RWPE2 (cell line): ENCODE measurements at places on chromosomes 11 and 22.

DNA sequence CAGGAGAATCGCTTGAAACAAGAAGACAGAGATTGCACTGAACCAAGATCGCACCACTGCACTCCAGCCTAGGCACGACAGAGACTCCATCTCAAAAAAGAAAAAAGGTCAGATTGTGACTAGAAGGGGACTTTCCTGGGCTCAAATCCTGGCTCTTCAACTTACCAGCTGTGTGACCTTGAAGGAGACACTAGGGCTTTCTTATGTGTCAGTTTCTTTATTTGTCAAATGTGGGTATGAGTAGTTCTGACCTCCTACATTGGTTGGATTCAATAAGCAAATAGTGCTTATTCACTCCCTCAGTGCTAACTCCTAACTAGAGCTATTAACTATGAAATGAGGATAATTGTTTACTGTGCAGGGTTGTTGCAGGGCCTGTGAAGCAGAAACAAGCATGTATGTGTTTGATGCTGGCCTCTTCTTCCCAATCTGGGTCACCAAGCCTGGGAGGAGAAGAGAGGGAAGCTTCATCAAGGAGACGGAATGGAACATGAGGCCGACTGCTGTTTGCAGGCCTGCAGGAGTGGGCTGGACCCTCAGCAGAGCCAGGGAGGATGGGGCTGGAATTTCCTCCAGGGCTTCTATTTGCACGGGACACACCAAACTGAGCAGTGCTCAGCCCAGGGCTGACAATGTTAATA, 22.5 kb downstream of the RHOD start:
- no peaks in the 10 kb centered on the region for H3K27me3 ChIP-seq
- H3K27ac ChIP-seq, result peak overlapping the region; percentile 95
- no peak overlapping the region for H3K4me3 ChIP-seq
- peaks cover 29% of the 10 kb centered on the region for H3K4me1 ChIP-seq
- DNase-seq, result no peak

- no peaks in the 10 kb centered on the region for H3K4me1 ChIP-seq
- no peak overlapping the region for H3K27ac ChIP-seq
- no peak overlapping the region for H3K4me3 ChIP-seq
Measured at GRCh38 chr22:22888571-22889353, 1.1 kb downstream of the IGLL5 start.

GRCh38 chr11:63289658-63290057, 46.3 kb upstream of the SLC22A25 start:
- H3K36me3 ChIP-seq, result no peaks in the 10 kb centered on the region
- peaks cover 5% of the 10 kb centered on the region for H3K27me3 ChIP-seq
- no peak overlapping the region for H3K27ac ChIP-seq
- H3K4me3 ChIP-seq, result no peak overlapping the region

DNA sequence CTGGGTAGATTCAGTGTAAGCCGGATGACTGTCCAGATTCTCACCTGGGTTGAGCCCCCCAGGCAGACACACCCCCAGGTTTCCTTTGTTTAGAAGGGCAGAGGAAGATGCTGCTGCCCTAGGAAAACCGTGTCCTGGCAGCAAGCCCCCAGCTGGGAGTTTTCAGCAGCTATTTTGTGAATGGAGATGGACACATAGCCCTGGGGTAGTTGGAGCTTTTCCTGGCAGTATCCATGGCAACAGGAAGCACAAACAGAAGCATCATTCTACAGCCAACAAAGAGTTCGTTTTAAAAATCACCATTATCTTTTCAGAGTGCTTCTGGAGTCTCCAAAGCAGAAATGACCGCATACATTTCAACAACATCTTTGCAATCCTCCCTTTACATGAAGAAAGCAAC, 245.5 kb downstream of the BRD1 start:
- H3K36me3 ChIP-seq, result no peaks in the 10 kb centered on the region
- H3K27me3 ChIP-seq, result no peaks in the 10 kb centered on the region
- no peak overlapping the region for H3K27ac ChIP-seq
- no peaks in the 10 kb centered on the region for H3K4me1 ChIP-seq
- no peak overlapping the region for H3K4me3 ChIP-seq
- DNase-seq, result no peak
